Stimulated activated CD4-positive, alpha-beta T cell treated with anti-CD3 and anti-CD28 coated beads, Interleukin-15, amount 100 ng/mL, for 1 hour (primary cell): ENCODE measurements at places on chromosomes 2 and 18.

DNA sequence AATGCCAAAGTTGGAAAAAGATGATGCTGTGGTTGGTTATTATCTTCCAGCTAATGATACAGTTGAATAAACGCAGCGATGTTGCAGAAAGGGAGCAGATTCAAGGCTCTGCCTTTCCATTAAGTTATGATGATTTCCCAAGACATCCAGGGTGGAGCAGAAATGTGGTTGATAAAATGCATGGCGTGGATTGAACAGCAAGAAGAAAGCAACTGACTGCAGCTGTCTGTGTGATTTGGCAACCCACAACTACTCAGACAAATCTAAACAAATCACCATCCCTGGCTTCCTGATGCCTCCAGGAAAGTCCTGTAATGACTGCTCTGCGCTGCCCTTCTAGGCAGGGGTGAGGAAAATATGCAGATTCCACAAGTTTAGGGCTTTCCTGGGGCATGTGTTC lies 166.3 kb downstream of the NRP2 start:
- no peak for DNase-seq

DNA sequence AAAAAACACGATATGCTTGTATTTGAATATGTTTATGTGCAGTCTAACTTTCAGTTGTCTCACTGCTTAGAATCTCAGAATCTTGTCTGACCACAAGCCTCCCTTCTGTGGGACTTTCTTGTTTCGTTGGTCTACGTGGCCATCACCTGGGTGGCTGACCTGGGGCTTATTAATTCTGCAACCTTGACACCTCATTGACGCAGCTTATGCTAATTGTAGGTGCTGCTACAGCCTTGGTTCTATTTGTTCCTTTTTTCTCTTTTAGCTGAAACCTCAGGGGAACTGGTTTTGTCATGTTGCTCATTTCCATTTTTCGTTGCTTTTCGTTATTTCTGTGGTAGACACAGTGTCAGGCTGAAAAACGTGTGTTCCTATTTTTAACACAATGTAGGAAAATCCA lies 273.7 kb downstream of the SLC4A3 start:
- no peak for DNase-seq

GRCh38 chr2:221205103-221205673 lies 366.9 kb downstream of the EPHA4 start:
- DNase-seq: no peak

- no peak for DNase-seq
Measured at GRCh38 chr2:99031481-99031880, 95.5 kb upstream of the CRACDL start.

DNA sequence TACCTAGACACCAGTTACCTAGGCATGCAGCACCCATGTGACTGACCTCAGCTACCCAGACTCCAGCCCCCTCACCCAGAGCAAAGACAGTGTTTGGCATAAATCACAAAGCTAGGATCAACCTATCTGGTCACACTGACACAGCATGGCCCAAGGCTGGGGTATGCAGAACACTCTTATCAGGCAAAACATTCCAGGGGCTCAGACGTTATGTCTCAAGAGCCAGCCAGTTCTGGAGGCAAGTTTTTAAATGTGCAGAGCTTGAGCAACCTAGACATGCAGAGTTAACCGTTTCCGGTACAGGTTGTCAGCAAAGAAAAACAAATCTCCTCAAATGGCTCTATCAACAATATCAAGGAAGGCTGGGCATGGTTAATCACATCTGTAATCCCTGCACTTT lies 92.8 kb downstream of the AP1S3 start:
- DNase-seq: no peak
